Stimulated activated CD4-positive, alpha-beta T cell treated with anti-CD3 and anti-CD28 coated beads, Interleukin-1b, Interleukin-23, amount 100 ng/mL, for 24 hours (primary cell): ENCODE measurements at places on chromosomes 1 and 21.

GRCh38 chr1:160569806-160570205 lies 9.5 kb downstream of the CD84 start:
- no peak for DNase-seq

DNA sequence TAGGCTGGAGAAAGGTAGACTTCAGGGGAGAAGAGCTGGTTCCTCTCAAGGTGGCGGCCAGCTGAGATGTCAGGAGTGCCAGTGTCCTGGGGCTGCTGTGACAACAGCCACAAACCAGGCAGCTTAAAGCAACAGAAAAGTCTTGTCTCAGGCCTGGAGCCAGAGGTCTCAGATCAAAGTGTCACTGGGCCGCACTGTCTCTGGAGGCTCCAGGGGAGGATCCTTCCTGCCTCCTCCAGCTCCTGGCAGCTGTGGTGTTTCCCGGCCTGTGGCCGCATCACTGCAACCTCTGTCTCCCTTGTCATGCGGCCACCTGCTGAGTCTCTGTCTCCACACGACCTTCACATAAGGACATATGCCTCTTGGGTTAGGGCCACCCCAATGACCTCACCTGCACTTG lies 24.4 kb upstream of the TSPEAR start:
- no peak for DNase-seq

DNA sequence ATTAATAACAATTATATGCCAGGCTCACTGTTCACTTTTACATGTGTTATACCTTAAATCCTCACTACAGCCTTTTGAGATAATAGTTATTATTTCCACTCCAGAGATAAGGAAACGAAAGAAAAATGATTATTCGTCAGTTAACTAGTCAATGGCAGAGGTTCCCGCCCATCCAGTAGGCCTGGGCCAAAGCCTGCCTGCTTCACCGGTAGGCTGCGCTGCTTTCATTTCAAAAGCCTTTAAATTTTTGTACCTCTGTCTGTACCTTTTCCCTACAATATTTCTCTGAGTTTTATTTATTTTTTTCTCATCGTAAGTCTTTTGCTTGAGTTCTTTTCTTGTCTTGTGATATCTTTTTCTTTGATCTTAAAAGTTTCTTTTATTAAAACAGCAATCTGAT lies 3.6 kb downstream of the GPR52 start:
- no peak for DNase-seq

GRCh38 chr21:45087022-45087823 lies 12.8 kb downstream of the ADARB1 start:
- no peak for DNase-seq

- DNase-seq: no peak
Measured at GRCh38 chr21:17613242-17613676, 558 bp upstream of the BTG3 start.

- DNase-seq: peak; percentile 16
Measured at GRCh38 chr1:3564921-3565831, 46.1 kb downstream of the MEGF6 start.

DNA sequence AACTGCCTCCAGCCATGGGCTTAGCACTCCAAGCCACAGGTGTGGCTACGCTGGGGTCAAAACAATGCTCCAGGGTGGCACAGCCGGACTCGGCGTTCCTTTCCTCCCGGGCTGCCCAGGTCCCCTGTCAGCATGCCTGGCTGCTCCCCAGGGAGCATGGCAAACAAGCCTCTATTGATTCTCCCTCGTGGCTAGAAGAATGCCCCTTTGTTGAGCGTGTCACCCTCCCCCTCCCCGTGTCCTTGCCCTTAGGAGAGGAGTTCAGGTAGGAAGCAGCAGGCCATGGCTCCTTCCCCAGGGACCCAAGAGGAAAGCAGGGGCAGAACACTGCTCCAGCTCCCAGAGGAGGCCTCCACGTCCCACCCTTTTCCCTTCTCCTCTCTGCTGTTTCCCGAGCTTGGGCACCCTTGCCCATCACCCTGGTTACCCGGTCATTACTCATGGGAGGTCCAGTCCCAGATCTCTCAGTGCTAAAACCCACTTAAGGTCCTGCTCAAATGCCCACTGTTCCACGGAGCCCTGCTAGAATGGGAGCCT lies 57.4 kb upstream of the CITED4 start:
- no peak for DNase-seq

DNA sequence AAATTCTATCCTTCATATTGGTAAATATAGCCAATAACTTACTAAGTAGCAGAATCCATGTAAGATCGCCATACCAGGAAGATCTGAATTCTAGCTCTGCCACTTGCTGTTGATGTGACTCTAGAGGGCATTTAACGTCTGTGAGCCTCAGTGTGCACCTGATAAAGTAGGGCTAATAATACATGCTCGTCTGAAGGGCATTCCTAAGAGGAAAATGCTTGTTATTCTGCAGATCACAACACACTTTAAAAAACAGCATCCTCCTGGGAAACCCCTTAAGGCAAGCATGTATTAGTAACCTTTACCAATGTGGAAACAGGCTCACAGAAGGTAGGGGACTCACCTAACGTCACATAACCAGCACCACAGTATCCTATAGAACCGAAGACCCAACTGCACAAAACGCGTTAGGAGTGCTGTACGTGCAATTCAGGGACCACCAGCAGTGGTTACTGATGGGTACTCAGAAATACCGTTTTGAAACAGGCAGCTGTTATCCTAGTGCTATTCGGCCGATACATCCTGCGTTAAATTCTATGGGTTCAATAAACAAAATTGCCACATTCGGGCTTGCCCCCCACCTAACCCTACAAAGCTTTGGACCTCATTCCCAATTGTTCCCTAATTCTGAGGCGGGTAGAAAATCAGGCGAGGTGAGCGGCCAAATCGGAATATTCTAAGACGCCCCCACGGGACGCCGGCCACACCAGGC lies 758 bp downstream of the DEPDC1 start:
- no peak for DNase-seq

DNA sequence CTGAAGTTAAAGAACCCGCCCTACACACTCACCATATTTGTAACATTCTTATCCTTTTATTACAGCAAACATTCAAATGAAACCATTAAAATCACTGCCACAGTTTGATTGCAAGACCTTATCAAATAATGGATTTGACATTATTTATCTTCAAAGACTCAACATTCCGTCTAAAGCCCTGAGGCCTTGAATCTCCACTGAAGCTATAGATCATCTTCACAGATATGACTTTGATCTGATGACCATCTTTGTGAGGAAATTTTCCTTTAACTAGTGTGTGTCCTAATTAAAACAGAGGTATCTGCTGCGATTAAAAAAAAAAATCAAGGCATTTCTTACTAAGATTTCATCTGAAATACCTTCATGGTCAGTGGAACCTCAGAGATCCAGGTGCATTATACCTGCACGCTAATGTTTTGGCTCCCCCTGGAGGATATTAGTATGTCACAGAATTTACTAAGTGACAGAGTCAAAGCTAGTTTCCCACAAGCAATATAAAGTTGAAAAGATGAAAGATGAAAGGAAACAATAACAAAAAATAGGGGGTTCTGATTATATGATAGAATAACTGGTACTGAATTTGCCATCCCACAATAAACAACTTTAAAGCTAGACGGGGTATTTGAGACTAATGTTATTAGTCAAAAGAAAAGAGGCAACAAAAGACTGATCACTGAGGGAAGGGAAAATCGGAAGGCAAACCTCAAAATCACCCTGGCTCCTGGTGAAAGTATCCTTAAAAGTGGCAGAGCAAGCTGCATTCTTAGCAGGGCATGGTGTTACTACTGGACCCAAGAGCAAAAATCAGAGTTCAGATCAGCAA lies 923.4 kb downstream of the NCAM2 start:
- DNase-seq: no peak

DNA sequence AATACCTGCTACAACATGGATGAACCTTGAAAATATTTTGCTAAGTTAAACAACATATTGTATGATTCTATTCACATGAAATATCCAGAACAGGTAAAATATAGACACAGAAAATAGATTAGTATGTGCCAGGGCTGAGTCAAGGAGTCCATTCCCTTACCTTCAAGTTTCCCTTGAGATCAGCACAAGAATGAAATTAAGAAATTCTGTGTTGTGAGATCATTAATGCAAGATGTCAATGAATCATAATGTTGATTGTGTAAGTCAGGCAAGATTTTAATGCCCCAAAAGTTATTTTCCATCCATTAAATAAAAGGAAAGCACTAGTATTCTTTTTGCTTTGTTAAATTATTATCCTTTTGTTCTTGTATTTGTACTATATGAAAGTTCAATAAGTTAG lies 139.4 kb downstream of the MRPL39 start:
- DNase-seq: no peak

GRCh38 chr1:16211824-16212223 lies 628 bp downstream of the ARHGEF19 start:
- no peak for DNase-seq
